ENCODE measurements at places on chromosomes 11 and 22.

DNA sequence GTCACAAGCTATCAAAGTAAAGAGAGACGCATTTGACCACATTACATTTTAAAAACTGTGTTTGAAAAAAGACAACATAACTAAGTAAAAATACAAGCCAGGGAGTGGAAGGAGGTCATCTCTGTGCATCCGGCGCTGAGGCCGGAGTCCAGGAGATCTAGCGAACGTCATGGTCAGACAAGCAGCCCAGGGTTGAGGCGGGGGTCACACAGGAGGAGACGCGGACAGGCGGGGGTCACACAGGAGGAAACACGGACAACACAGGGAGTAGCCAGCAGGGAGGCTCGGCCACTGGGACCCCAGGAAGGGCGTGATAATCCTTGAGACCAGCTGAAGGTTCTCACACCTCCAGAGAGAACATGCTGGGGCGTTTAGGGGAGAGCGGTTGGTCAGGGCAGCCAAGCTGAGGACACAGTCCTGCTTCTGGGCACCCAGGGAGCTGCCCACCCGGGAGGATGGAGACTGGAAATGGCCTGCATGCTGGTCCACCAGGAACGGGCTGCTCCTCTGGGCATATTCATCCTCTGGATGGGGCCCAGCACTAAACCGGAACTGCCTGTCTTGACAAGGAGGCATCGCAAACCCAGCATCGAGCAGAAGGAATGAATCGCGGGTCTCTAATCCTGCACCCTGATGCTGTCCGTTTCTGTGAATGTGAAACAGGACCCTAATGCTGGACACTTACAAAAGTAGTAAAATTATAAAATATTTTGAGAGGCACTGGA lies 40.9 kb upstream of the MUC5AC start:
- no peak for DNase-seq

DNA sequence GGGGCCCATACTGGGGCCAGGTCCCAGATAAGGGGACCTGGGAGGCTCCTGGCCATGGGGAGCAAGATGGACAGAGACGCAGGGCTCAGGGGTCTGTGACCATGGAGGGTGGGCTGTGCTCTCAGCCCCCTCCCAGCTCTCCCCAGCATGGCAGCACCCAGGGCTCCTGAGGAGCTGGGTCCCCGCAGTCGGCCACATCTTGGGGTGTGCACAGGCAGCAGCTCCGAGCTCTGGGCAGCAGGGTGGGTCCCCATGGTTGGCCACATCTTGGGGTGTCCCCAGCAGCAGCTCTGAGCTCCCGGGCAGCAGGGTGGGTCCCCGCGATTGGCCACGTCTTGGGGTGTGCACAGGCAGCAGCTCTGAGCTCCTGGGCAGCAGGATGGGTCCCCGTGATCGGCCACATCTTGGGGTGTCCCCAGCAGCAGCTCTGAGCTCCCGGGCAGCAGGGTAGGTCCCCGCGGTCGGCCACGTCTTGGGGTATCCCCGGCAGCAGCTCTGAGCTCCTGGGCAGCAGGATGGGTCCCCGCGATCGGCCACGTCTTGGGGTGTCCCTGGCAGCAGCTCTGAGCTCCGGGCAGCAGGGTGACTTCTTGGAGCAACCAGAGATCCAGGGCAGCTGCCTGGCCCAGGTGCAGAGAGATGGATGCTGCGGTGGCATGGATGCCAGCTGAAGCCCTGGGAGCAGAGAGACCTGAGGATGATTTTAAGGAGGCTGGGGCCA lies 18.3 kb upstream of the MUC5B start:
- DNase-seq = no peak

GRCh38 chr11:108835624-108836023 lies 170.8 kb downstream of the DDX10 start:
- DNase-seq = no peak

DNA sequence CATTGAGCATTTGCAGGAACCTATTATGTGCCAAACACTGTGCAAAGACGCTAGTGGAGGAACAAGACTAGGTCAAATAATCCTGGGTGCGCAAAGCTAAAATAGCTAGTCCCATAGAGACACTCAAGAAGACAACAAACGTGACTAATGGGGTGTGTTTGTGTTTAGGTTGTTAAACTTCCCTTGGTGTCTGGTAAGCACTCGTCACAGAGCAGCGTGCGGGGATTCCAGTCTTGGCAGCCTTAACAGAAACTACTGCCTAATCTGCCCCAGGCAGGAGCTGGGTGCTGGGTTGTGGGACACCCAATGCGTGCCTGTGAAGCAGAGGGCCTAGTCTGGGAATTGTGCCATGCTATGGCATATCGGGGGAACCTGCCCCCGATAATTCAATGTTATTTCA lies 10.8 kb upstream of the CALCB start:
- DNase-seq = no peak

DNA sequence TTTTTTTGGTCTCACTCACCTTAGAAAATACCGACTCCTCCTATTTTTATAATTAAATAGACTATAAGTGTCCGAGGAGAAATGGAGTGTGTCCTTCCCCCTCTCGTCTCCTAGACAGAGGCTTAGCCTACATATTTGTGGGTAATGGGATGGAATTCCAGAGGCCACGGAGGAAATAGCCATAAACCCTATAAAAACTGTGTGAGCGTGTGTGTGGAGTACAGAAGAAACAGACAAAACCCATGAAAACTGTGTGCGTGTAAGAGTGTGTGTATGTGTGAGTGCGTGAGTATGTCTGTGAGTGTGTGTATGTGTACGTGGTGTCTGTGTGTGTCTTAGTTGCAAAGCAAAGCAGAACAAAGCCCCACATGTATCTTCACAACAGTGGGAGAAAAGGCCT lies 883.5 kb downstream of the OPCML start:
- DNase-seq = no peak

GRCh38 chr22:35498026-35498800 lies 42.4 kb upstream of the RASD2 start:
- DNase-seq = no peak

DNA sequence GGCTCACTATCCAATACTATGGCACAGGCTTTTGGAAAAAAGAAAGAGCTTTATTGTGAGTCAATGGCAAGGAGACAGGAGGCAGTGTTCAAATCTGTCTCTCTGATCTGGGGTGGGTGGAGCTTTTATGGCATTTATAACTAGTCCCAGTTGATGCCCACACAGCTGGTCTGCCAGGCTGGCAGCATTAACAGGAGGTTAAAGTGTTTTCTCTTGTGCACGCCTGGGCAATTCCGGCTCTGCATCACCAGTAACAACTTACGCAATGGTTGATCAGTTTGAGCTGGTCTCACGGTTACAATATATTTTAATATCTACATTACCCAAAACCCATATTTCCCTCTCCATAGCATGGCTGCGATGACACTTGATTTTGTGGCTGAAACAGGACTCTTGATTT lies 15.1 kb upstream of the SMIM38 start:
- no peak for DNase-seq

DNA sequence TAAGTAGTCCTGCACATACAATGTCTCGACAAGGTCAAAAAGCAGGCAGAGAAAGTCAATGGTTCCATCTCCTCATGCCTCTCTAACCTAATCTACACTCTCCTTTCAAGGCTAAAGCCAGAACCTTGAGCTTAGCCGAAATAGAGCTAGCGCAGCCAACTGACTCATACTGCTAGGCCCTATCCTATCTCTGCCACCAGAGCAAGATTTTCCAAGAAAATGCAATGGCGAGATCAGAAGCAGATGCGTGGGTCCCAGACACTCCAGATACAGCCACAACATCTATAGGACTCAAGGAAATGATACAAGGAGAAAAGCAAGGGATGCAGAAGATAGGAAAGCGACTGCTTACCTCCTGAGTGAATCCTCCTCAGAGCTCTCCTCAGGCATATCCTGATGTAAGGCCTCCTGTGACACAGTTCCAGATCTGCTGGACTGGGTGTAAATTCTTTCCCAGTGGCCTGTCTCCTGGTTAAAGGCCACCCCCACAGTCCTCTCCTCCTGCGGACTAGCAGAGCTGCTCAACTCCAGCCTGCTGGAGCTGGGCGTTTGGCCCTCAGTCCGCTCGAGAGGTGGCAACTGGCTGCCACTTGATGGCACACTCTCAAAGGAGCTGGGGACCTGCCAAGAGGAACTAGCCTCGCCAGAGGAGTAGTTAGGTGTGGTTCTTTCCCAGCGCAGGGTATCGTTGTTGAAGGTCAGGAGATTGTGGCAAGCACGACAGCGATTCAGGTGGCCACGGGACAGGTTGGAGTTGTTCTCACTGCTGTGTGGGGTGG lies 52.0 kb downstream of the AMBRA1 start:
- DNase-seq = no peak

DNA sequence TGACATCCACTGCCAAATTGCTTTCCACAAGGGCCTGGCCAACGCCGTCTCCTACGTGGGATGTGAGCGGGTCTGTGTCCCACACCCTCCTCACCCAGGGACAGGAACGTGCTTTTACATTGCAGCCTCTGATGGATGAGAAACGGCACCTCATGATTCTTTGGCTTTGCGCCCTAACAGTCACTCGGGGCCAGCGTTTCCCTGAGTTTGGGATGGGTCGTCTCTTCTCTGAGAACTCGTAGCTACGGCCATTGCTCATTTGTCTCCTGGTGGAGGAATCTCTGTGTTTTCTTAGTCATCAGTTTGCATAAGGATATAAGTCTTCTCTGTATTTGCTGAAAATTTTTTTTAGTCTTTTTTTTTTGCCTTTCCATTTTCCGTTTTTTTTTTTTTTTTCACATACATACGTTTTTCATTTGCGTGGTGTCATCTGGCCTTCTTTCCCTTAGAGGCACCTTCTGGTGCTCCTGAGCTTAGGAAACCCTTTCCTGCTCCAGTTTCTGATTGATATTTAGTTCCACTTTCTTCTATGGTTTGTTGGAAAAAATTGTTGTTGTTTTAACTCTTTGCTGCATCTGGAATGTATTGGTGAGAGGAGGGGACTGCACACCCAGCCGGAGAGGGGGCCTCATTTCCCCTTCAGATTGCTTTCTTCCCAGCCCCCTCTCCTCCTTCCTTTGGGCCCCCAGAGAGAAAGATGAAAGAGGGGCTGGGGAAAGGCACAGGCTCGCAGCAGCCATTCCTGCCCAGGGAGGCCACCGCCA lies 12.0 kb downstream of the TNNT3 start:
- DNase-seq = no peak

- no peak for DNase-seq
These were observed 12.9 kb downstream of the MPEG1 start for GRCh38 chr11:59199546-59200422.

- DNase-seq = no peak
These were observed 92.2 kb downstream of the LUZP2 start for GRCh38 chr11:24589064-24589463.

DNA sequence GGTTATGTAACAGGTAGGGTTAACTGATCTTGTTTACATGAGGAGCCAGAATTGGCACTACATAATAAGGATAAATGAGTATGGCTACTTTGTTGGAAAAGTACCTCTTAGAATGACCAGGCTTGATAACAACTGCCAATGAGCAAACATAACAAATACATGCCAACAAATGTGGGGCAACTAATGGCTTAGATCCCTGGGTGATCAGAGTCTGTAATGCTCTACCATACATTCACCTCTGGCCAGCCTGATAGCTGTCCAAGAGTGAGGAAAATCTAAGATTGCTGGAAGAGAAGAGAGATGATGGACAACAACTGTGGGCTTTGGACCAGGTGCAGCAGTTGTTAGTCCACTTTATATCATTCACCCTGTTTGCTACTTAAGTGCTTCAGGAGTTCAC lies 1025.0 kb downstream of the NTM start:
- DNase-seq = no peak

DNA sequence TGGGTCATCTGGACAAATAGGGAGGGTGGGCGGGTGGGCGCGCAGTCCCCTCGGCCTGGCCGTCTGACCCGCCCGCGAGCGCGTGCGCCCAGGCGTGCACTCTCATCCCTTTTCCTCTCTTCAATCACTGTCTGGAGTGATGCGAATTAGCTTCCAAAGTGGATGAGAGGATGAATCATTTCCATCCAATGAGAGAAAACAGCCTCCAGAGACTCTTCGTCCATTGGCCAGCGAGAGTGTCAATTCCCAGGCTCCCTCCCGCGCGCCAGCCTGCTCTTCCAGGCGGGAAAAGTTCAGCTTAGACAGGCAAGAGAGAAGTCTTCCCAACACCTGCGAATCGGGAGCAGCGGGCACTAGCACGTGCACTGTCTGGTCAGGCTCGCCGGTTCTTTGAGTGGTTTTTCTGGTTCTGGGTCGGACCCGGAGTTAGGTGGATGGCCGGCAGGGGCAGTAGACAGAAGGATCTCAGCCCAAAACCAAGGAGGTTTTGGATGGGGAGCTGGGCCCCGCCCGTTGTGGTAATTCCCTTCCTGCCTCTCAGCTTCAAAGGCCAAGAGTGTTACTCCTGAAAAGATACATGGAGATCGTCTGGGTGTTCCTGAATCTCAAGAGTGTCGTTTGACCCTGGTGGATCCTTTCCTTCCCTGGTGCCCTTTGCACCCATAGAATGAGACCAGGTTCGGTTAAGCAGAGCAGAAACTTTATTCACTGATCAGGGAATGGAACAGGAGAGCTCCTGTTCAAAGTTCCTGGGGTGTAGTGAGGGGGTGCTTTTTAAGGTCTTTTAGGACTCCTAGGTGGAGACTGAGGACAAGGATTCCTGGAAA lies 33.4 kb upstream of the GLYATL1 start:
- DNase-seq = no peak

DNA sequence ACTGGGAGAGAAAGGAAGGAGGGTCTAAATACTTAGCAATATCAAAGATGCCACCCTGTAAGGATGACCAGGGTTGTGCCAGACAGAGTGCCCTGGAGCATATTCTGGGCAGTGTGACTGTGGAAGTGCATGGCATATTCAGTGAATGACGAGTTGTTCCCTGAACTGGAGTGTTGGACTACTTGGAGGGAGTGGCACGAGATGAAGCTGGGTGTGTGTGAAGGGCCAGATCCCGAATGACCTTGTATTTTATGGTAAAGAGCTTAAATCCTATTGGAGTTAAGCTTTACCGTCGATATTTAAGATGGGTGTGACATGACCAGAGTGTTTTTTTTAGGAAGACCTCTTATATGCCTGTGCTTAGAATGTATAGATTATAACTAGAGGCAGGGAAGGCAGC lies 48.8 kb downstream of the STIM1 start:
- DNase-seq = no peak

DNA sequence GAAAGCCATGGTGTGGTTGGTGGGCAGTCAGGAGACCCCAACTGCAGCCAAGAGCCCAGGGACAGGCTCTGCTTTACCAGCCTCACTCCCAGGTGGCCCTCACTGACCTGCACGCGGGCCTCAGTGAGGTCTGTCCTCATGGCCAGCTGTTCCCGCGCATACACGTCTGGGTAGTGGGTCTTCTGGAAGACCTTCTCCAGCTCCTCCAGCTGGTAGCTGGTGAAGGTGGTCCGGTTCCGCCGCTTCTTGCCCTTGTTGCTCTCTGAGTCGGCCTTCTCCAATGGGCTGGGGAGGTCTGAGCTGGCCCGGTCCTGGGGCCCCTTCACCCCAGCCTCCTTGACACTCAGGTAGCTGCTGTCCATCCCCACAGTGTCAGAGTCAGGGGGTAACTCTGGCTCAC lies 34.7 kb downstream of the ALX4 start:
- DNase-seq = no peak

GRCh38 chr22:20107471-20107901 lies 8.4 kb upstream of the RANBP1 start:
- DNase-seq = no peak
